ENCODE measurements at places on chromosomes 4 and X.

DNA sequence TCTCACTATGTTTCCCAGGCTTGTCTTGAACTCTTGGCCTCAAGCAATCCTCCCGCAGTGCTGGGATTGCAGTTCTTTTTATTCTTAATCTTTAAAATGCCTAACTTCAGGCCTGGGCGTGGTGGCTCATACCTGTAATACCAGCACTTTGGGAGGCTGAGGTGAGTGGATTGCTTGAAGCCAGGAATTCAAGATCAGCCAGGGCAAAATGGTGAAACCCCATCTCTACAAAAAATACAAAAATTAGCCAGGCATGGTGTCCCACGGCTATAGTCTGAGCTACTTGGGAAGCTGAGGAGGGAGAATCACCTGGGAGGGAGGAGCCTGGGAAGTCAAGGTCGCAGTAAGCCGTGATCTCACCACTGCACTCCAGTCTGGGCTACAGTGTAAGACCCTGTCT lies 45.9 kb downstream of the PLS3 start:
- H3K27ac ChIP-seq, result no peak overlapping the region
- no peaks in the 10 kb centered on the region for H3K36me3 ChIP-seq
- DNase-seq, result no peak
- no peak overlapping the region for H3K4me3 ChIP-seq
- H3K27me3 ChIP-seq, result no peaks in the 10 kb centered on the region

GRCh38 chr4:177005674-177006230 lies 213.0 kb upstream of the VEGFC start:
- no peak overlapping the region for H3K4me3 ChIP-seq
- DNase-seq, result no peak
- no peaks in the 10 kb centered on the region for H3K27me3 ChIP-seq
- H3K36me3 ChIP-seq, result no peaks in the 10 kb centered on the region
- H3K27ac ChIP-seq, result no peak overlapping the region

GRCh38 chr4:95156452-95156765 lies 392.4 kb downstream of the UNC5C start:
- no peaks in the 10 kb centered on the region for H3K27me3 ChIP-seq
- no peak overlapping the region for H3K4me3 ChIP-seq
- H3K27ac ChIP-seq, result no peak overlapping the region
- no peak for DNase-seq
- H3K4me1 ChIP-seq, result no peaks in the 10 kb centered on the region
- H3K36me3 ChIP-seq, result no peaks in the 10 kb centered on the region

- no peaks in the 10 kb centered on the region for H3K36me3 ChIP-seq
- H3K4me3 ChIP-seq, result no peak overlapping the region
- H3K27me3 ChIP-seq, result no peaks in the 10 kb centered on the region
- no peak overlapping the region for H3K27ac ChIP-seq
These were observed 48.9 kb upstream of the TMSB15B start for GRCh38 chrX:103913356-103914020.

DNA sequence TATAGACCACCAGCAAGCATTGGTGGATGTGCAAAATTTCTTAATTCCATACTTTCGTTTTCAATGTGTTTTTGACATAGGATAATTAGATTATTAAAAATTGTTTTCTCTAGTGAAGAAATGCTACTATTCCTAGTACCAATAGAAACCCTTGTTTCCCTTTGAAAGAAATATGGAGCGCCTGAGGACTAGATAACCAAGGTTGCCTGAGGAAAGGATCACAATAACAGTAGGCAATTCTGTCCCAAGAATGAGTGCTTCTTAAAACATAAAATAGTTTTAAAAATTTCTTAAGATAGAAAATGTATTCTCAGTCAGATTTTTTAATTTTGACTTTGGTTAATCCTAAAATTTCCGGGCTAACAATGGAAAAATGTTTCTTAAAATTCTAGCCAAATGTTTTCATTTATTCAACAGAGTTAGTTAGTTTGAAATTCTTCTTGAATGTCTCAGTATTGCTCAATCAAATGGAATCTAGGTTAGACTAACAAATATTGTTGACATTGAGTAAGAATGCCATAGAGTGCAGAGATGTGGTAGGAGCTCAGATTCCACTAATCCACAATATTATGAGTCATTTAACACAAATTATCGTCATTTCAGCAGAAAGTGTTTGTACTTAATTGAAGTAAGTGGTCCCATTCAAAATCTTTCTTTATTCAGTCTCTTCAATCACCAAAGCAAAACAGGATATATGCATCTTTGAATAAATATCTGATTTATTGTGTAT lies 666.0 kb downstream of the GRID2 start:
- H3K4me1 ChIP-seq, result no peaks in the 10 kb centered on the region
- H3K27me3 ChIP-seq, result no peaks in the 10 kb centered on the region
- H3K4me3 ChIP-seq, result no peak overlapping the region
- DNase-seq, result no peak

GRCh38 chrX:119442286-119442685 lies 26.0 kb upstream of the SLC25A5 start:
- no peak overlapping the region for H3K4me3 ChIP-seq
- no peaks in the 10 kb centered on the region for H3K36me3 ChIP-seq
- no peak for DNase-seq
- H3K4me1 ChIP-seq, result no peaks in the 10 kb centered on the region
- H3K27me3 ChIP-seq, result no peaks in the 10 kb centered on the region

DNA sequence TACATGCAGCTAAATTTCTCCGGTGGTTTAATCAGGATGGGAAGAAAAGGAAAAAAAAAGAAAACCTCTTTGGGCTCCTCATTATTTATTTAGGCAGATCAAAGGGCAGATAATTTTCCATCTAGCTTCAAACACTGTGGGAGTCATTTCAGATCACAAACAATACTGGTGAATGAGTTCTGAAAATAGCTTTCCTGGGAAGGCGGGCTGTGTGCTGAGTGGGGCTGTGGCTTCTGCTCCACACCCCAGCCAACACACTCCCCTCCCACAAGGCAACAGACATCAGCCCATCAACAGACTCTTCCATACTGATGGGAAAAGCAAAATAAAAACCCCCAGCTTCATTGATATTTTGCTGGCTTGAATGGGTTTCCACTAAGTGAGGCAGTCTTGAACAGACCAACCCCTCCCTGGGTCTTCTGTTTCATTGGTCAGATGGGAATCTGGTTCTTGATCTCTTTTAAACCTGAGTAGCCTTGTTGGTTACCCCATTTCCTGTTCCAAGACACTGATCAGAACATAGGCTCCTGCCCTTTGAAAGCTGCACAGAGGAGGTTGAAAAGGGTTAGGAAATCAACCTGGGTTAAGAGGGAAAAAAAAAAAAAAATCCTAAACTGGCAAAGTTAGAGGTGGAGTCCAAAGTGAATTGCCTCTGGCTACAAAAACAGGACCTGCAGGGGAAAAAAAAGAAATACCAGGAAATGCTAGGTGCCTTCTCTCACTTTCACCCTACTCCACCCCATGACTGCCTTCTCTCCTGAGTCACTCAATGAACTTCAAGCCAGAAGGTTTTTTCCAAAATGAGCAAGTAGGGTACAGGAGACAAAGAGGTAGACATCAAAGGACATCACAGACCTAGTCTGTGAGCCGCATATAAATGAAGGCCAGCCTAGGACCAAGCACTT lies 20.0 kb downstream of the AMOT start:
- H3K4me3 ChIP-seq, result no peak overlapping the region
- no peaks in the 10 kb centered on the region for H3K36me3 ChIP-seq
- H3K27me3 ChIP-seq, result no peaks in the 10 kb centered on the region
- no peaks in the 10 kb centered on the region for H3K4me1 ChIP-seq
- DNase-seq, result no peak

DNA sequence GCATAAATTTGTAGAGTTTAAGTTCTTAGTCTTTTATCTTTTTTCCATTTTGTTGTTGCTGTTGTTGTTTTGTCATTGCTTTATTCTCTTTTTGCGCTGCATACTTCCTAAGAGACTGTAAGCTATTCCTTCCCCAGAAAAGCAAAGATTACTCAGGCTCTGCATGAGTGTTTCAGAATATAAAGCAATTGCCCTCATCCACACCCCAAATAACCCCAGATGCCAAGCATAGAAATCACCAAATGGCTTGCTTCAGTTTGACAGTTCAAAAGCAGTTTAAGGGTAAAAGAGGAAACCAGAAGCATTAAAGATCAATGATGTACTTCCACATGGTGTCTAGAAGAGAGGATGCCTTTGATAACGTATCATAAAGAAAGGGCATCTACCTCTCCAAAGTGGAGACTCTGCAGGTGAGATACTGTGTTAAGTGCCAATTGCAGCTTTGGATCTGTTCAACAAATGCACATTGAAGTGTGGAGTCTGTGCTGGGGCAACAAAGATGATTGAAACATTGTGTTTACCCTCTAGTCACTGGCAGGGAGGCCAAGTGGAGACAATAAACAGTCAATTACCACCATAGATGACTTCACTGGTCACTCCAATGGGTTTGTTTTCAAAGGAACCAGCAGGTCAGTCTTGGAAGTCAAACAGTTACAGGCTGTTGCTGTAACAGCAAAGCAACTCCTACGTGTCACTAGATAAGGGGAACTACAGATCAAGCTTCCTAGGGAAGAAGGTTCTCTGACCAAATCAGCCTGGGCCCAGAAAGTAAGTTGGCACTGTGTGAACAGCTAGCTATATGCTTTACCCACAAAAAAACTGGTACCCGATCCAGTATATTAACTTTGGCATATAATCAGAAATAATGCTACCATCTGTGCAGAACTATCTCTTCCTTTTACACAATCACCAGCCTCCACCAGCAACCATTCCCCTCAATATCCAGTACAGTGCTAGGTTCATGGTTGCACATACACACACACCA lies 40.6 kb upstream of the IL21 start:
- H3K4me3 ChIP-seq, result no peak overlapping the region
- H3K4me1 ChIP-seq, result no peaks in the 10 kb centered on the region
- H3K36me3 ChIP-seq, result no peaks in the 10 kb centered on the region
- no peaks in the 10 kb centered on the region for H3K27me3 ChIP-seq
- H3K27ac ChIP-seq, result no peak overlapping the region

GRCh38 chr4:165604181-165604580 lies 225.4 kb downstream of the CPE start:
- H3K36me3 ChIP-seq, result no peaks in the 10 kb centered on the region
- H3K4me3 ChIP-seq, result no peak overlapping the region
- no peaks in the 10 kb centered on the region for H3K4me1 ChIP-seq
- H3K27me3 ChIP-seq, result no peaks in the 10 kb centered on the region
- no peak overlapping the region for H3K27ac ChIP-seq

- no peaks in the 10 kb centered on the region for H3K27me3 ChIP-seq
- H3K4me1 ChIP-seq, result no peaks in the 10 kb centered on the region
- DNase-seq, result no peak
- H3K36me3 ChIP-seq, result no peaks in the 10 kb centered on the region
These were observed 1609.1 kb downstream of the C4orf33 start for GRCh38 chr4:130705023-130705422.

- no peaks in the 10 kb centered on the region for H3K4me1 ChIP-seq
- H3K36me3 ChIP-seq, result no peaks in the 10 kb centered on the region
- no peak overlapping the region for H3K4me3 ChIP-seq
- no peak overlapping the region for H3K27ac ChIP-seq
- no peak for DNase-seq
- H3K27me3 ChIP-seq, result no peaks in the 10 kb centered on the region
These were observed 15.9 kb upstream of the XKRX start for GRCh38 chrX:100944601-100945000.

- H3K27ac ChIP-seq, result no peak overlapping the region
- DNase-seq, result no peak
- no peaks in the 10 kb centered on the region for H3K36me3 ChIP-seq
- H3K4me3 ChIP-seq, result no peak overlapping the region
- no peaks in the 10 kb centered on the region for H3K4me1 ChIP-seq
- no peaks in the 10 kb centered on the region for H3K27me3 ChIP-seq
These were observed 1145.5 kb upstream of the POU3F4 start for GRCh38 chrX:82362550-82362949.

DNA sequence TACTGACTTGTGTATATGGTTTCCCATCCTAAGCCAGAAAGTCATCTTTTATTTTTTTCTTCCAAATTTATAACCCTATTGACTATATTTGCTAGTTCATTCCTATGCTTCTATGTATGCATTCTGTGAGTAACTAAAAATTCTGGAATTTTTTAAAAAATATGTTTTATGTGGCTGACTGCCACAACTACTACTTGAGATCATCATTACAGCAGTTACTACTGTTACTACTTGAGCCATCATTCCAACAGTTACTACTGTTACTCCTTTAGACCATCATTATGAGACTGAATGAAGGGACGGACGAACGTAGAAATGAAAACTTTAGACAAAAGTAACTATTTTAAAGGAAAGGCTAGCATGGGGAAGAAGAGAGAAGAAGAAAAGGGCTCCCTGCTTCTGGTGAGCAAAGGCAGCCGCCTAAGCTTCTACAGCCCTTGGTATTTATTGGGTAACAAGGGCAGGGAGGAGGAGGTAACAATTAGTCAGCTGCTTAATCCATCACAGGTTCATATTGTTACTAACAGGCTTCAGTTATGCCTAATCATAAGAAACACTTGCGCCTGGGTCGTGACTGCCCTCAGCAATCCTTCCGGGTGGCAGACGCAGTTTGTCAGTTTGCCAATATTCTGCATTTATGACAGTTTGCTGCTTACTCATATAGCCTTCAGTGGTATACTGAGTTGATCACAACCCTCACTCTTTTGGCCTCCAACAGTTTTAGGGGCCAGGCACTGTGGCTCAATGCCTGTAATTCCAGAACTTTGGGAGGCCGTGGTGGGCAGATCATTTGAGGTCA lies 80.4 kb downstream of the PDLIM5 start:
- no peaks in the 10 kb centered on the region for H3K27me3 ChIP-seq
- no peak overlapping the region for H3K4me3 ChIP-seq
- no peaks in the 10 kb centered on the region for H3K36me3 ChIP-seq
- H3K4me1 ChIP-seq, result peaks cover 12% of the 10 kb centered on the region
- peak overlapping the region; percentile 85 for H3K27ac ChIP-seq

DNA sequence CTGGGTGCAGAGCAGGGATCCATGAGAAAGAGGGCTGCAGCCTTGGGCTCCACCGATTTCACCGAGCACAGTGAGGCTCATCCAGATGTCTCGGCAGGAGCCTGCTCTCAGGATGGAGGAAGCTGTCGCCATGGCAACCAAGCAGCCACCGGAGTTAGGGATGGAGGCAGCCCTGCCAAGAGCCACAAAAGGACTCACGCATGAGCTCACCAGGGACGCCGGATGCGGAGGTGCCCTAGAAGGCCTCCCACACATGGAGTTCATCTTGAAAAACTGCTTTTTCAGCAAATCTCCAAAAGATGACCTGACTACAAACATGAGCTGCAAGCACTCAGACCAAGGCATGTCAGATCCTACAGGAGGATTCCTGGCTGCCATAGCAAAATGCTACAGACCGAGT lies 90.7 kb downstream of the WFS1 start:
- no peak for DNase-seq
- no peak overlapping the region for H3K4me3 ChIP-seq
- no peak overlapping the region for H3K27ac ChIP-seq
- no peaks in the 10 kb centered on the region for H3K36me3 ChIP-seq
- H3K4me1 ChIP-seq, result no peaks in the 10 kb centered on the region

DNA sequence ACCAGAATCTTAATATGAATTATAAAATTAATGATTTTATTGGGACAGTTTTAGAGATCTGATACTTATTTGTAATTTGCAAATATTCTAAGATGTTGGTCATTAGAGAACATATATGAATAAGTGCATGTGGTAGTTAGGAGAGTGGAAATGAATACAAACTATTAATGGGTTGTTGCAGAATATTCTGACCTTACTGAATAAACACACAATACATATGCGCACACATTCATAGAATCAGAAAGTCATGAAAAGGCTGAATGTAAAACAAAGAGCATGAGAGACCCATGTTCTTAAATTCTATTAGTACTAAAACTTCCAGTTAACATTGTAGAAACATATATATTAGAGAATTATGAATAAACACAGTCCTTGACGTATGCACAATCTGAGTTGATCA lies 301.7 kb upstream of the TRAM1L1 start:
- H3K36me3 ChIP-seq, result no peaks in the 10 kb centered on the region
- H3K27me3 ChIP-seq, result no peaks in the 10 kb centered on the region
- no peaks in the 10 kb centered on the region for H3K4me1 ChIP-seq
